ENCODE measurements at places on chromosomes 6 and 20.

- DNase-seq = no peak
Observed at GRCh38 chr20:58192065-58192464, 36.4 kb downstream of the ANKRD60 start.

DNA sequence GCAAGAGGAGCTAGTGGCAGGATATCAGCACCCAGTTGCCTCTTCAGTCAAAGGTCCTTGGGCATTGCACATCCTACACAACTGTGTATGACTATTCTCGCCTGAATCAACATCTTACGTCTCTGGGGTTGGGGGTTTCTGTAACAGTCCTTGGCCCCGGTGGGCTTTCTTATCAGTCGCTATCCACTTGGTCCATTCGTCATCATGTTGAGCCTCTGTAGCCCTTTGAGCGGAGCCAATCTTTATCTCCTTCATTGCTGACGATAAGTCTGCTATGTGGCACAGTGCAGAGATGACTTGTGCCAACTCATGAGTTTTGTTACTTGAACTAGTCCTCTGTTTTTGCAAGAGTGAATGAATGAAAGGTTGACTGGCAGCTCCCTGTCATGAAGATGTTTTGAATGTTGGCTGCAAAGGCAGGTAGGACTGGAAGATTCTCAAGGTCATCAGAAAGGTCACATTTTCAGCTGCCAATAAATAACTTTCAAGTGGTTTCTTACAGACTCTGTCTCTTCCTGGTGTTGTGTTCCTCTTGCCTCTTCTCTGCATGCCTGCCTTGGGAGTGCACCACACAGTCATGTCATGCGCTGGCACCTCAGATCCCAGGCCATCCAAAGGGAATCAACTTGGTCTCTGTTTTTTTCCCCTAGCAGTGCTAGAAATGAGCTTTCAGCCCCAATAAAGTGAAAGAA lies 238.9 kb downstream of the SLC24A3 start:
- DNase-seq = no peak

DNA sequence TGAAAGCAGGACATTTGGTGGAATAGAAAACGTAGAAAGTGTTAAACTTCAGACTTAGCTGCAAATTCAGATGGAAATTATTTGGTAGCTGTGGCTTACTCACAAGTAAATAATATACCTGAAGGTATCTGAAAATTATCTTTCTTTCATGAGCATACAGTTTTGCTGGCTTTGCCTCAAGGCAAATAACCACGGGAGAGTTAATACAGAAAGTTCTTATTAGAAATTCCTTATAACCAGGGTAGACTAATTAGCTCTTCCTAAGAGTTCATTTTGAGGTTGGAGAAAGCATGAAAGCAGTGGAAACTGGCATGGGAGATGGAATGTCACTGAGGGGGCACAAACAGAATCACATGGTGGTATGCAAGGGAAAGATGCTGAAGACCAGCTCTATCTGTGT lies 217.5 kb downstream of the CD83 start:
- DNase-seq = no peak

DNA sequence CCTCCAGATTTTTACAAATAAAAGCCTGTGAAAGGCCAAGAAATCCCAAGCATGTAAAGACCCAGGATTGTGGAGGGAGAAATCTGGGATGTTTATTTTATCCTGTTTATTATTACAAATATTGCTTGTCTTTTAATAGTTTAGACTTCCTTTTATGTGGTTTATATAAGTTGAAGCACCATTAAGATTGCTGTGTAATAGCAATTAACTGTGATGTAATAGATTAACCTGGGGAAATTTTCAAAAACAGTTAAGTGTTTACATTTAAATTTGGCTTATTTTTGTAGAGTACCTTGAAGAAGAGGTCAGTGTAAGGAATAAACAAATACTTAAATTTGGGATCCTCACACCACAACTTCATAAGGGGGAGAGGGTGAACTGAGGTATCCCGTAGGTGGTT lies 27.0 kb downstream of the VAPB start:
- DNase-seq = no peak

- no peak for DNase-seq
Observed at GRCh38 chr6:125083684-125083990, 69.9 kb upstream of the TPD52L1 start.

GRCh38 chr6:156450421-156450820 lies 326.8 kb upstream of the ARID1B start:
- no peak for DNase-seq

DNA sequence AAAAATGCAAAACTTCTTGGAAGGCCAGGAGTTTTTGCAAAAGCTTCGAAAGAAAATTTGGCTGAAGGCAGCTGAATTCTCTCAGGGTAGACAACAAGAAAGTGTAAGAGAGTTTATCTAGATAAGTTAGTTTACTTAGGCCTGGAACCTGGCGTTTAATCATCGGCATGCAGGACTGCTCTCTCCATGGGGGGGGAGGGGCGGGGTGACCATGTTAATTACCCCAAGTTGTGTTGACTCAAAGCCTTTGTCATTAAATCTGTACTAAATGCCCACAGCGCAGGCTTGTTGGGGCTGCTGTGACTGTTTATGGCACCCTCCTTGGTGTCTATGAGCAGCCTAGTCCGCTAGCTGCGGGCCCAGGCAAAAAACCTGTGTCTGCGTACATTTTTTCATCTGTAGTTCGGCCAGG lies 20.1 kb upstream of the ZNF451 start:
- no peak for DNase-seq
